Naive thymus-derived CD8-positive, alpha-beta T cell (primary cell): ENCODE measurements at places on chromosomes 2 and 18.

DNA sequence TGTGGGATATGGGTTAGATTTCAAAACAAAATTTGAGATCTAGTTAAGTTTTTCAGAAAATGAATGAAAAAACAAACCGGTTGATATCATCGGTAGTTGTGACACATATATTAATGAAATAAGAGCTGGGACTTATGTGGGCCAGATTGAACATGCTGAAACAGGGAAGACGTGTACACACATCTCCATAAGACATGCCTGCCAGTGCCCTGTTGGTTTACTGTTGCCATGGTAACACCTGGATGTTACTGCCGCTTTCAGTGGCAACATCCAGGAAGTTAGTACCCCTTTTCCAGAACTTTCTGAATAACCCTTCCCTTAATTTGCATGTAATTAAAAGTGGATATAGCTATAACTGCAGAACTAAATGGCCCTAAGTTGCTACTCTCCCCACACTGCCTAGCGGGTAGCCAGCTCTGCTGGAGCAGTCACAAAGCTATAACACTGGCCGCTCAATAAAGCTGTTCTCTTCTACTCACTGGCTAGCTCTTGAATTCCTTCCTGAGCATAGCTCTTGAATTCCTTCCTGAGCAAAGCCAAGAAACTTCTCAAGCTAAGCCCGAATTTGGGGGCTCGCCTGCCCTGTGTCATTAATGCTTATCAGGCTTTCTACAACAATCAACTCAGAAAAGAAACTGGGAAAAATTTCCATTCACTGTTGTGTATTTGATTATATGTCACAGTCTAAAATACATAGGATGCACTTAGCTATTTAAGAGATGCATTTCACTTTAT lies 776.3 kb upstream of the CDH7 start:
- no peak for DNase-seq

DNA sequence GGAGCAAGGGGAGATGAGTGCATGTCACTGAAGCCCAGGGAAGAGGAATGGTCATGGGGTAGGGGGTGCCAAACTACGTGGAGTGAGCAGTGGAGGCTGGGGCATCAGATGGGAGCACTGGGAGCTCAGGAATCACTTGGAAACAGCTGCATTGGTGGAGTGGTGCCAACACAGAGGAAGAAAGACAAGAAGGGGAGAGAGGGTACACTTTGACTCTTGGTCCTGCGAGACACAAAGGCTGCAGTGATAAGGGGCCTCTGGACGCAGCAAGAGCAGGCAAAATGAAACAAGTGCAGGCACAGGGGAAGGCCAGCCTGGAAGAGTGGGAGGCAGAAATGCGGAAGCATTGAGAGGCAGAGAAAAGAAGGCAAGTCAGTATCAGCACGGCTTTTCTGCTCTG lies 134.7 kb upstream of the SMIM21 start:
- DNase-seq = no peak

GRCh38 chr18:47758000-47758399 lies 172.5 kb downstream of the SMAD2 start:
- no peak for DNase-seq

- DNase-seq = no peak
These were observed 91.4 kb downstream of the ACAA2 start for GRCh38 chr18:49721981-49722380.

DNA sequence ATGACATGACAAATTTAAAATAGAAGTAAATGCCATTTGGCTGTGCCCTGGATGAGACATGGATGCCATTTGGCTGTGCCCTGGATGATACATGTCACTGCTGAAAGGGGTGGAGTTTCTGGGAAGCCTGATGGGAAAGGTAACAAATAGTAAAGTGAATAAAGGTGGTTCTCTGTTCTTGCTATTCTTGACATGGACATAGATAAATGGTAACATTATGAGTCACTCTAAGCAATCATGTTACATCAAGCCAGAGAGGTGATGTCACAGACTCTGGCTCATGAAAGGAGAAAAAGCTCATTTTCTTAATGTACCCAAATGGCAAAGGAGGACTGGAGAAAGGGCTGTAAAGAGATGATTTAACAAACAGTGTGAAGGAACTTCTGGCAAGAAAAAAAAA lies 86.4 kb downstream of the EML6 start:
- no peak for DNase-seq

GRCh38 chr2:150981826-150982225 lies 279.8 kb downstream of the RBM43 start:
- no peak for DNase-seq

DNA sequence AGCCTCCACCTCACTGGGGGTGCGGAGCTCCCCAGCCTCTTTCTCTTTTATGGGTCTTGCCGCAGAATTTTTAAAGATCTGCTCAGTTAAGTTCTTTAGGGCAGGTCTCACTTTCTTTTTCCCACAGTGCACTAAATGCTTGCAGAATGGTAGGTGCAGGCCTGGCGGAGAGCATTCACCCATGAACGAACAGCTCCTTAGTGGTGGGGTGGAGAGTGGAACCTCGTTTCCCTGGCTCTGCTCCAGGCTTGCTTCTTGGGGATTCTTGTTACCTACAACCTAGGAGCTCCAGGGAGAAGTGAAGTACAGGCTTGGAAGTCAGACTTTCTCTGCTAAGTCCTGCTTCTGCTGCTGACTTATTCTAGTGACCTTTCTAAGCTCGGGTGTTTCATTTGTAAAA lies 70.3 kb upstream of the PXDN start:
- no peak for DNase-seq

GRCh38 chr18:79343567-79344207 lies 52.0 kb upstream of the NFATC1 start:
- no peak for DNase-seq

DNA sequence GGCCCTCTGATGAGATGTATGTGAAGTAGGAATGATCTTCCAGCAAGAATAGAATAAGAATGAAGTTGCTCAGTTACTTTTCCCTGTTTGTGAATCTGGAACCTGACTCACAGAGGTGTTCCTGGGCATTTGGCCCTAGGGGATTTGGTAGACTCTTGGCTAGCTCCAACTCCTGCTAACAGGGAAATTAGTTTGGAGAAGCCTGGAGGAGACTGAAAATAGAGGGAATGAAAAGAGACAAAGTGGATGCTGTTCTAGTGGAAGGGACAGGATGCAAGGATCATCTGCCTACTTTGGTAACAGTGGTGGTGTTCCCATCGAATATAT lies 19.6 kb downstream of the TMEM17 start:
- no peak for DNase-seq

- no peak for DNase-seq
These were observed 722.7 kb downstream of the TSN start for GRCh38 chr2:122478117-122478516.

- no peak for DNase-seq
These were observed 88.1 kb downstream of the EIPR1 start for GRCh38 chr2:3289526-3289925.

GRCh38 chr2:98787700-98788099 lies 56.8 kb upstream of the MGAT4A start:
- no peak for DNase-seq

GRCh38 chr18:40577239-40577980 lies 1377.6 kb upstream of the PIK3C3 start:
- DNase-seq = no peak

DNA sequence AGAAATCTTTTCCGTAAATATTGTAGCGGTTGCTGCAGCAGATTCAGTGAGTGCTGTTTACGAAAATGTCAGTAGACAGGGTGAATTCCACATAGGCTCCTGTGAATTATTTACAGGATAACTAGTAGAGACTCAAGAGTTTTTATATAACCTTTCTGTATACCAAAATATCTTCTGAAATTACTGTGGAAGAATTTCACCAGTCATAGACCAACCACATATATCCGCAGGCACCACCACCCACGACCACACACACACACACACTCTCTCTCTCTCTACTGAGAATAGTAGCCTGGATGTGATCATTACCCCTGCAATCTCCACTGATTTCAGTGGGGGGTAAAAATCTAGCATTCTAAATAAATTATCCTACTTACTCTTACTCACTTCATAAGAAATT lies 341.8 kb downstream of the RBM43 start:
- no peak for DNase-seq

DNA sequence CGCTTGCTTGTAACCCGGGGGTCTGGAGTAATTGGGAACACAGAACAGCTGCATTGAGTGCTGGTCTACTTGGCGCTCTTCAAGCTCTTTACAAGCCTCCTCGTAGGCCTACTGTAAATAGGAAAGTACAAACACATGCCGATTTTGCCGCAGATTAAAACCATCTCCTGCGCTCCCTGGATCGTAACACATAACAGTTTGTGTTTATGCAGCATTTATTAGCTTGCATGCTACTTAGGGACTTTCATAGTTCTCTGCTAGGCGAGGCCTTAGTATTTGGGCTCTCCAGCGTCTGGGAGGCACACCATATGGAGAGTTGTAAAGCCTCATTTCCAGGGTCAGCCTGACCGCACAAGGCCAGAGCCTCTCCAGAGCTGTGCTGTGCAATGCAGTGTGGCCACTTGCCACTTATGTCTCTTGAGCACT lies 84.0 kb upstream of the HAAO start:
- DNase-seq = no peak

- no peak for DNase-seq
These were observed at the start of gene EMX1 for GRCh38 chr2:72917138-72917876. TSS of gene EMX1 (plus strand) at chr2:72917519. CDS start at chr2:72917853, 334 bp downstream.
